ENCODE measurements at places on chromosomes 3 and 15.

DNA sequence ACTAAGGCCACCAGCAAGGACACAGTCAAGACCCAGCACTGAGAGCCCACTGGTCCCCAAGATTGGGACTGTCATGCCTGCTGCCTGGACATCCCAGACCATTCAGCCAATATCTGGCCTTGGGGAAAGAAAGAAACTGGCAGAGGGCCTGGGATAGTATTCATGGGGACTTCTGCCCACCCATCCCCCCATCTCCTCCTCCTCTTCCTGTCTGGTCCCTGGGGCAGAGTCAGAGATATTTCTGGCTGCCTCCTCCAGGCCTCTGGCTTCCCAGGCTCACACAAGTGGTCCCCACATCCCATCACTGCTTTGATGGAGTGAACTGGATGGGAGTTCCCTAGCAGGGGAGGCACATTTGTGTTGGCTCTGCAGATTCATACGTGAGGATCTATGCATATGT lies 4.2 kb upstream of the RASL12 start:
- DNase-seq: no peak

DNA sequence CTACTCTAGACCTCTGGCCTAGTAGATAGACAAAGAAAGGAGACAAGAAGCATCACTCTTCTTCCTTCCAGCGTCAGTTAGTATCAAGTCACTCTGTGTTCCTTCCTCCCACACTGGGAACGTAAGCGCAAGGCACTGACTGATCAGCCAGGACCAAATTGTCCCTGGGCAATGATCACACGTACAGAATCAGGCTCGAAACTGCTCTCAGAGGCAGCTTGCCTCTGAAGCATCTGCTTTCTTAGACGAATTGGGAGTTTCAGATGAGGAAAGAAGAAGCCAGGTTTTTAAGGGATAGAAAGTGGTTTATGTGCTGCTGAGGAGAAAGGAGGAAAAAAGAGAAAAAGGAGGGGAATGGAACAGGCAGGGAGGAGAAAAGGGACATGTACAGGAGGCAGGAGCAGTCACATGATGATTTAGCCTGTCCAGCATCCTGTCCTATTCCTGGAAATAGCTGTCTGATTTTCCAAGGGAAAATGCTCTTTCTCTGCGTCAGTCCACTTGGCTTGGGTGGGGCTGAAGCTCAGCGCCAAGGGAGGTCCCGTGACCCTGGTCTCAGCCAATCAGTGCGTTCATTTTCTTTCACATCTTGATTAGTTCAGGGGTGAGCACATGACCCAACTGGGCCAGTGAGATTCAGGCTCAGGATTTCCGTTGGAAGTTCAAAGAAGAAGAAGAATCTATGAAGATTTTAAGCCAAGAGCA lies 102.0 kb upstream of the PRICKLE2 start:
- DNase-seq: no peak

GRCh38 chr3:20914310-20914709 lies 728.3 kb upstream of the SGO1 start:
- DNase-seq: no peak

DNA sequence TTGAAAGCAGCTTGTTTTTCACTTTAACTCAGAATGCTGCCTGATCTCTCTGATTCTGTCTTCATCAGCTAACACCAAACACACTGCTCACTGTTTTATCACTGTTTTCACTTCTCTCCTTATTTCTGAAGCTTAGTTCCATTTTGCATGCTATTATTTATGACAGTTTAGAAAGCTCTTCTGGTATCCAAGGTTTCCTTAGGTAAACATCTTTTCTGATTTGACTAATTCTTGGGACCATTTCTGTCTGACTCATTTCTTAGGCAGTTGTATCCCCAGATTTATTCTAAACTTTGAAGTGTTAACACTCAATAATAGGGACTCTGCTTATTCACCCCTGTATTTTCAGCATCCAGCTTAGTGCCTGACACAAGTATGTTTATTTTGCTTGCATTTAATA lies 167.7 kb downstream of the BCHE start:
- DNase-seq: no peak

GRCh38 chr3:157027861-157028745 lies 131.8 kb downstream of the CCNL1 start:
- no peak for DNase-seq

DNA sequence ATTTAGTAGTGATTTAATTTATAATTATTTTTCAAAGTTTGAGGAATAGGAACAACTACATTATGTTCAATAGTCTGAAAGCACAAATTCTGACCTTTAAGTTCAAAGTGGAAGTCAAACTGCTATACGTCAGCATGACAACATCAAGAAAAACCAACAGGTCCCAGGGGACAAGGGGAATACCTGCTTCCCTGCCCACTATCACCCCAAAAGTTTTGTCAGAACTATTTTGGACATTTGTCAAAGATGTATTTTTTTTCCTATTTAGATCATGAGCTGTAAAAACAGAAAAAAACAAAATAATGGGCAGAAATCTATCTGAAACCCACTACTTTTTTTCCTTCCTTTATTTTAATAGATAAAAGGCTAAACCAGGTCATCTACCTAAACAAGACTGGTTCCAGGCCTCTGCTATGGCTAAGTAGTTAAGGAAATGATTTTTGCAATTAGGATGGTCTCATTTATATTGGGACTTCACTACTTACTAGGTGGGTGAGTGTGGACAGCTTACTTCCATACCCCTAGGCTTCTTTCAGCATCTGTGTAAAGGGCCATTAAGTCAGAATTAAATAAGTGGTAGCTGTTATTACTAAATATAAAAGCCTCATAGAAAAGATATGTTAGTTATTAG lies 746.3 kb downstream of the FHIT start:
- DNase-seq: no peak

GRCh38 chr15:68389041-68389930 lies 42.7 kb downstream of the ITGA11 start:
- no peak for DNase-seq

GRCh38 chr3:178075344-178075743 lies 460.9 kb upstream of the KCNMB2 start:
- no peak for DNase-seq

- DNase-seq: no peak
These were observed 276.7 kb downstream of the SLC9A9 start for GRCh38 chr3:143571548-143571947.

DNA sequence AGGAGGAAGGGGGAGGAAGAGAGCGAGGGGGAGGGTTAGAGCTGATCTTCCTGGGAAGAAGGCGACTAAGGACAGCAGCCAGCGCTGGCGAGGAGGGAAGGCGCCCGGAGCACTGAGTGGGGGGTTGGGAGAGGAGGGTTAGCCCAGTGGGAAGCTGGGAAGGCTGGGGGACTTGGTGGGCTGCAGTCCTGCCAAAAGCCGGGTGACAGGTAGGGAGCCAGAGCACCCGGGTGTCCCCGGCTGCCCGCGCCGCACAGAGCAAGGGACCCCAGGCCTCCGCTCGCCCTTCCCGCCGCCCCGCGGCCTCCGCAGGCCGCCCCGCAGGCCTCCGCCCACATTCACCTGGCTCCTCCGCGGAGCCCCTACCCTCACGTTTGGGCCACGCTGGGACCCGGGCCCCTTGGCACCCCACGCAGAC lies 448 bp downstream of the SLC12A8 start:
- DNase-seq: no peak

GRCh38 chr3:98770261-98771039 lies 7.3 kb downstream of the ST3GAL6 start:
- DNase-seq: no peak

DNA sequence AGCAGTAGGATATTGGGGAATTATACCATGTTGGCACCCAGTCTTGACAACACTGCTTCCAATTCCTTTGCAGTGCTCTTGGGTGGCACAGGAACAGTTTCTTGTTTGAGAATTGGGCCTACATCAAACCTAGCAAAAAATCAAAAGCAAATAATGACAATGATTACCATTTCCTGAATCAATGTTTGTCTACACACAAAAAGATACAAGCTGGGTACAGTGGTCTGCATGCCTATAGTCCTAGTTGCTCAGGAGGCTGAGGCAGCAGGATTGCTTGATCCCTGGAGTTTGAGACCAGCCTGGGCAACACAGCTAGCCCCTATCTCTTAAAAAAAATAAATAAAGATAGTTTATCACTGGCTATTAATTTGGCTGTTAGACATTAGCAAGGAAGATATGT lies 8.0 kb downstream of the MTFMT start:
- DNase-seq: no peak

DNA sequence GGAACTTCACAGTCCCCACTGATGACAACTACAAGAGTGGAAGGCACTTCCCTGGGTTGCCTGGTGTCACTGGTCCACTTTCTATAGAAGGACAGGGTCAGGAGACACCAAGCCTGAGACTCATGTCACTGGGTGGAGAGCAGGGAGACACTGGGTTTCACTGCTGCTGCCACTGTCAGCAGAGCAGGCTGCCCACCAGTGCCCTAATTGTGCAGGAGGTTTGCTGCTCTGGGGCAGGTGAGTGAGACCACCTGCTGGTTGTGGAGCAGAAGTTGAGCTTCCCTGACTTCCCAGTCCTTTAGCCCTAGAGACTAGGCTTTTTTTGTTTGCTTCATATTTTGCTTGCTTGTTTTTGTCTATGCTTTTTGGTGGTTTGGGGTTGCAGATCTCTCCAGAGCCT lies 528.4 kb upstream of the RGMA start:
- no peak for DNase-seq

DNA sequence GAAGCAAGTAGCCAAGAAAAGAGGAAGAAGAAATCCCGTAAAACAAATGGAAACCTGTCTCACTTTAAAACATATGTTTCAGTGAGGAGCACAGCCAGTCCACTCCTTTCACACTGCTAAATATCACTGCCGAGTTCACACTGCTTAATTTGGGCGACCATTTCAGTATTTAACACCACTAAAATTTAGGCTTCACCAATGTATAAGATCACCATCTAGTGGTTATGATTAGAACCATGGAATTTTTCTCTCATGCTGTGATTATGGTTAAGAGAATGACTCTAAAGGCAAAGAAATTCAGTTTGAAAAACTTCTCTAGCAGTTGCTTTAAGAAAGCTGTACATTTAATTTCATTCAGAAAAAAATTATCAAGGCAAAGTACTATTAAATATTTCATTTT lies 16.6 kb downstream of the SLC4A7 start:
- DNase-seq: no peak

DNA sequence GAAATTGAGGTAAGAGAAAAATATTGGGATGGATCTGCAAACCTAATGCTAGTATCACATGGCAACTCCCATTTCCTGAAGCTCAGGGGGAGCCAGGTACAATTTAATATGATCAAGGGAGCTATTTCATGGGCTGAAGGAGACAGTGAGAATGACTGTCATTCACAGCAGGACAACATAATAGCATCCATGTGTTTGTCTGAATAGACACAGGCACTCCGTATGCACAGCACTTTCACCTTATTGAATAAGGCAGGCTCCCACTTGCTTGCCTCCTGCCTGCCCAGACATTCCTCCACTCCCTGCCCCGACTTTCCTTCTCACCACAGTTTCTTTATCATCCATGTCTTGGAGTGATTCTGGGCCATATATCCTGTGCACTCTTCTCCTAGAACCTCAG lies 156.6 kb upstream of the SLC24A5 start:
- no peak for DNase-seq

DNA sequence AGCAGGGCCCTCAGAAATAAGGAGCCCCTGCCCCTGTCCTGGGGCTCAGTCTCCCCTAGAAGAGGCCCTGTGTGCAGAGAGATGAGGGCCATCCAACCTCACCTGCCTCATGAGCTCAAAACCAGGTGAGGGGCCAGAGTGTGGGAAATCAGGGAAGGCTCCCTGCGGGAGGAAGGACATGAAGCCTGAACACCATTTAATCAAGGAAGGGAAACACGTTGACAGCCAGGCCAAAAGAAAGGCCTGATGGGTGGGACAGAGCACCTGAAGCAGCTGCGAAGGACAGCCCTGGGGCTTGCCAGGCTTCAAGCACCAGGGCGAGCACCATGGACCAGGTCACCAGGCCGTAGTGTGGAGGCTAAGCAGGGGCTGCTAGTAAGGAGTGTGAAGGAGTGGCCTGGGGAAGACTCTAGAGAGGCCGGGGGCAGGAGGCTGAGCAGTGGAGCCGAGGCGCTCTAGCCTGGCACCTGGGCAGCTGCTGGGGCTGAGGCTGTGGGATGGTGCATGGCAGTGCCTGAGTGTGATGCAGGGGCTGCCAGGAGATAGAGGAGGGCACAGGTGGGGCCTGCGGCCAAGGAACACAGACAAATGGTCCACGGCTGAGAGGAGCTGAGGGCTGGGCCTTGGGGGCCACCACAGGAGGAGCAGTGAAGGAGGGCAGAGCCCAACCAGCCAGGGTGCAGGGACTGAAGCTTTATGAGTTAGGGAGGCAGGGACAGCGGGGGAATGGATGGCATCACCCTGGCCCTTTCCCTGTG lies 16.1 kb downstream of the ACAA1 start:
- no peak for DNase-seq

DNA sequence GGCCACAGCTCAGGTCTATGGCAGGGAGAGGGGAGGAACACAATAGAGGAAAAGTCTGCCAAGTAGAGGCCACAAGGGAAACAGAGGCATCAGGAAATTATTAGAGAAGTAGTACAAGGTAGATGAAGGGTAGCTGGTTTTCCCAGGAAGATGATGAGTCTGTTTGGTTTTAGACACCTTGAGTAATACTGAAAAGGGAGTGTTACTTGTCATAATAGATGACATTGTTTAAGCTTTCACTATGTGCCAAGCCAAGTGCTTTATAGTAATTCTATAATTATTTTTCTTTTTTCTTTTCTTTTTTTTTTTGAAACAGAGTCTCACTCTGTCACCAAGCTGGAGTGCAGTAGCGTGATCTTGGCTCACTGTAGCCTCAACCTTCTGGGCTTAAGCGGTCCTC lies 13.7 kb downstream of the PXK start:
- no peak for DNase-seq

- DNase-seq: no peak
These were observed 4.3 kb downstream of the SLC6A20 start for GRCh38 chr3:45792036-45792435.

DNA sequence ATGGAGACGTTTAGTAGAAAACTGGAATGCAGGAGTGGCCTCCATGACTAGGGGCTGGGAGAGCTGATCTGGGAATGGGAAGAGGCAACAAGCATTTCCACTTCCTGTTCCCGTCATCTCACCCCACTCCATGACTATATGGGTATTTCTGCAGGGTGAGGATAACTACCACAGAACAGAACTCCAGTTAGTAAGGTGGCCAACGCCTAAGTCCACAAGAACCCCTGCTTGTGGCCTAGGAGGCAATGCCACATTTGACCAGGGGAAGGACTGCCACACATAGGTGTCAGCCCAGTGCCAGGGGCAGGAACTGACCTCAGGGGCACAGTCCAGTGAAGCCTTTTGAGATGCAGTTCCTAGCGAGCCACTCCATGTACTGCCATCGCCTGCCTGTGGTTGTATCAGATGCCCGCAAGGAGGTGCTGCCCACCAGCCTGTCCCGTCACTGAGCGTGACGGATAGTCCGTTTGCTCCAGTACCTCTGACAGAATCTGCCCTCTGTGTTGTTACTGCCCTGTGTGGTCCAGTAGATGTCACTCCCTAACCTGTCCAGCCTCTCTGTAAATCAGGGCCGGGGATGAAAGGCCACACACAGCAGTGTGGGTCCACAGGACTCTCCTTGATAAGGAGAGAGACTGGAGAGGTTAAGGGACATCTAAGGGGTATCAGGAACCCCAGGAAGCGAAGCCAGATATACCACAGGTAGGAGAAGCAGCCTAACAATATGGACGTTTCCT lies 3.5 kb upstream of the MTFMT start:
- no peak for DNase-seq

All from activated CD8-positive, alpha-beta memory T cell treated with anti-CD3 and anti-CD28 coated beads for 1 hour (primary cell).